Activated naive CD8-positive, alpha-beta T cell treated with anti-CD3 and anti-CD28 coated beads, Interleukin-2, amount 10 ng/mL, durations not matched to agents 7 days and 5 days (primary cell): ENCODE measurements at places on chromosomes 3 and 15.

DNA sequence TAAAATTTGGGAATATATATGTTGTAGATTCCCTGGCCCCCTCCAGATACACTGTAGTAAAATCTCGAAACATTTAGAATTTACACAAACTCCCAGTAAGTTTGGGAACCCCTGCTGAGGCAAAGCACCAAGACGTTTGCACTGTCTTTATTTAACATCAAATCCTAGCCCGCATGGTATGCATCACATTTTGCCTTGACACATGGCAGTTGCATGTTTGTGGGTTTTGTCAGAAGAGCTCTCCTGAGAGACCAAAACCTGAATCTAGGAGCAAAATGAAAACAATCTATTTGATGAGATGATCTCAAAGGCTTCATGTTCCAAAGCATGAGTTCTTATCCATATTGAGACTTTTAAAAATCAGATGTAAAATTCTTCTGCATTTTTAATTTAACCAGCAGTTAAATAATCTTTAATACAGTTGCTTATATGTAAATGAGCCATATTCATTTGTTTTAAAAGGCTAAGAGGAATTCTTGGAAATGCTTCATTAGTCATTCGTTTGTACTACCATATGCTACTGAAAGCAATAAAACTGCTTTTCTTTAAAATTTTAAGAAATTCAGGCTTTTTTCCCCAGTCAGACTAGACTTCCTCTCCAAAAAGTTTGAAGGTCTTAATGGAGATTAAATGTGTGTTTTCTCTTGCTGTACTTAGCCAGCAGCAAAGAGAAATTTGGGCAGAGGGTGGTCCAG, 105.2 kb upstream of the BOC start:
- DNase-seq, result no peak

- no peak for DNase-seq
Observed at GRCh38 chr3:147620906-147621305, 211.7 kb downstream of the ZIC1 start.

GRCh38 chr15:69475769-69476358, 23.2 kb downstream of the RPLP1 start:
- DNase-seq, result peak; percentile 76

DNA sequence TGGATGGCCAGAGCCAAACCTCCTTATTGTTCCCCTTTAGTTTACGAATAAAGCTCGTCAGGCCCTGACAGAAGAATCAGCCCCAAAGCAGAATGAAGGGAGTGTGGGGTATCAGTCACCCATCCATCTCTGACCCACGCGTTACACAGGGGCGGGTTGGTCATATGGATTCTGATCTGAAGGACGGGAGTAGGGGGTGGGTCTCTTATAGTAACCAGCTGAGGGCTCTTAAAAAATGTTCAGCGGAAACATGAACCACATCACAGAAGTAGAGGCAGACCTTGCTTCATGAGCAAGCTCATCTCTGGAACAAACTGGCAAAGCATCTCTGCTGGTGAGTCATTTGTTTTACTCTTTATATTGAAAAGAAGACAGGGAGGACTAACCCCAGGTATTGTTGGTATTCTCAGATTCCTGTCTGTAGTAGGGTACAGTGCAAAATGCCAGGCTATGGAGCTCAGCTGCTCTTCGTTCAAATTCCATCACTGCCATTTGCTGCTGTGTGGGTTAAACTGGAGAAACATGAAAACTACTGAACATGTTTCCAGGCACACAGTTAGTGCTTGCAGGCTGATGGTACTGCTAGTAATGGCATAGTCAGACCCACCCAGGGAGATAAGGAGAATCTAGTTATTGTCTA, at the start of gene CXCR6:
TSS of gene CXCR6 (plus strand) at position 258 of the 640 bp plus-strand sequence. CDS start 3,018 bp downstream, outside the sequence.
- no peak for DNase-seq

GRCh38 chr3:97687734-97688133, 76.8 kb upstream of the ARL6 start:
- DNase-seq, result no peak

DNA sequence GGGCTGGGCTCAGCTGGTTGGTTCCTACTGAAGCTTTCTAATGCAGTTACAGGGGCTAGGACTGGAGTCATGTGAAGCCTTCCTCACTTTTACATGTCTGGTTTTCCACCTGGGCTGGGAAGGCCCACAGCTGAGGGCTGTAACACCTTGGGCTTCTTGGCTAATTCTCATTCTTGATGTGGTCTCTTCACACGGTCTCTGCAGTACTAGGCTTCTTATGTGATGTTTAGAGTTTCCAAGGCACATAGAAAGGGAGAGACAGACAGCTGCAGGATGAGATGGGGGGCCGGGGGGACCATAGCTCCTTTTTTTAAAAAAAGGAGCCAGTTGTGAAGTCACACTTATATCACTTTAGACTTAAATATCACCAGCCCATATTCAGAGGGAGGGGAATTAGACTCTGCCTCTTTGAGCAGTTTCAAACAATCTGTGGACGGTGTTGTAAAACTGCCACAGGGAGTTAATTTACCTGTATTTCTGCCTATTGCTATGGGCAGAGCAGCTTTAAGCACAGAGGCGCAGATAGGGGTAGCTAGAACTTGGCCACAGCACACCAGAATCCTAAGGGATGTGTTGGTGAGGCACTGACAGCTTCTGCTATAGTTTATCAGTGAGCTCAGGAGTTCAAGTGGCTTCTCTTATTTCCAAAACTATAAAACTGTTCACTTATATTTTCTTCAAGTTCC, 46.7 kb downstream of the NKIRAS1 start:
- no peak for DNase-seq

GRCh38 chr15:51669381-51669780, 11.9 kb upstream of the SCG3 start:
- no peak for DNase-seq

- no peak for DNase-seq
Observed at GRCh38 chr15:39099524-39099923, 481.4 kb upstream of the THBS1 start.

- DNase-seq, result no peak
Observed at GRCh38 chr3:8870134-8870533, 93.1 kb downstream of the RAD18 start.

DNA sequence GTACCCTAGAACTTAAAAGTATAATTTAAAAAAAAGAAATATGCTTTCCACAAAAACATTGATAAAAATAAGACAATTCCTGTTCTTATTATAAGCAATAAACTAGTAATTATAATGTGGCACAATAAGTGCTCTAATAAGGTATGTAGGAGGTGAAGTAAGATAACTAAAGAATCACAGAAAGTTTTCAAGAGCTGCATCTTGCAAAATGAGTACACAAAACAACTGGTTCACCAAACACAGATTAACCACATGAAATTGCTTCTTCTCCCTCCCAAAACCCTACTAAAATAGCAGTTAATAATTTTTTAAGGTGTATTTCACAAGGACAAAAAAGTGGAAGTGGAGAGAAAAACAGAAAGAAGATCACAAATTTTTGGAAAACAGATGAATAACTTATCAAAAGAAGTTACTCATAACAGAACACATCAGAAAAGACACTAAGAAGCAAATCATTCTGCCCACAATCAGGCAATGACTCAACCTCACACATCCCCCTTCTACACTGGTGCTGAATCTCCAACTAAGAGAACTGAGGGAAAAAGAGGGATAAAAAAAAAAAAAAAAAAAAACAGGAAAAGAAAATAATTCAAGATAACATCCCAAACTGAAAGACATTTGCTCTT, 64.2 kb downstream of the TBC1D5 start:
- no peak for DNase-seq

GRCh38 chr3:148955544-148956346, 35.6 kb upstream of the GYG1 start:
- no peak for DNase-seq

DNA sequence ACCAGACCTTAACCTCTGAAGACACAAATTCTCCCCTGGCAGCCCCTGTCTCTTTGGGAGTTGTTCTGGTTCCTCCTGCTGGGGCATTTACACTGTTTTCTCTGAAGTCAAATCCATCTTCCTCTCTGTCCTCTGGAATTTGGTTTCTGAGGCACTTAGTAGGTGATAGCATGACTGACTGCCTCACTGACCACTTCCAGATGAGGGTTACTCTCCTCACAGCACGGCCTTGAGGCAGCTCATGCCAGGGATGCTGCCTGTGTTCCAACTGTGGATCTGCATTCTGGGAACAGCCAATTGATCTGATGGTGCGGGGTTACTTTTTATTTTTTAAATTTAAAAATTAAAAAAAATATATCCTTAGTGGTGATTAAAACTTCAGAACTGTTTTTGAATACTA, 140.9 kb upstream of the ROPN1 start:
- DNase-seq, result no peak

DNA sequence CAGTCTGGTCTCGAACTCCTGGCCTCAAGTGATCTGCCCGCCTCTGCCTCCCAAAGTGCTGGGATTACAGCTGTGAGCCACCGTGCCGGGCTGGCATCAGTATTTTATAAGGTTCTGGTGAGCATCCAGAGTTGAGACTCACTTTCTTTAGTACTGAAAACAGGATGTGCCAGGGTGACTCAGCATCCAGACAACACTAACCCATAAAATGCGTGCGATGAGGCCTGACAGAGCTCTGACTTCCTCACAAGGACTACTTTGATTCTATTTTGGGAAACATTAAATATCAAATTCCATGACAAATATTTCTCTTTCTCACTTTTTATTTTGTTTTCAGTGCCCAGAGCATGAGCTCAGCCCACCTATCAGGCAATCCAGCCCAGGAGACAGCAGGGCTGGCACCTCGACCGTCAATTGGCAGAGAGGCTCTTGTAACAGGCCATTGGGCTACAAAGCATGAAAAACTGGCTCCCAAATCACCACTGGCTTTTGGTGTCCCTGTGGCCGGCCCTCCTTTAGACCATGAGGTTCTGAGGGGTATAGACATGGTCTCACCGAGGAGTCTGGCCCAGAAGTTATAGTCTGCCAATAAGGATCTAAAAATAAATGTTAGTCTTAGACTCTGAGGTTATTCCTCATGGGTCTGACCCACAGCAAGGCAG, 75.0 kb downstream of the FEM1B start:
- DNase-seq, result no peak

DNA sequence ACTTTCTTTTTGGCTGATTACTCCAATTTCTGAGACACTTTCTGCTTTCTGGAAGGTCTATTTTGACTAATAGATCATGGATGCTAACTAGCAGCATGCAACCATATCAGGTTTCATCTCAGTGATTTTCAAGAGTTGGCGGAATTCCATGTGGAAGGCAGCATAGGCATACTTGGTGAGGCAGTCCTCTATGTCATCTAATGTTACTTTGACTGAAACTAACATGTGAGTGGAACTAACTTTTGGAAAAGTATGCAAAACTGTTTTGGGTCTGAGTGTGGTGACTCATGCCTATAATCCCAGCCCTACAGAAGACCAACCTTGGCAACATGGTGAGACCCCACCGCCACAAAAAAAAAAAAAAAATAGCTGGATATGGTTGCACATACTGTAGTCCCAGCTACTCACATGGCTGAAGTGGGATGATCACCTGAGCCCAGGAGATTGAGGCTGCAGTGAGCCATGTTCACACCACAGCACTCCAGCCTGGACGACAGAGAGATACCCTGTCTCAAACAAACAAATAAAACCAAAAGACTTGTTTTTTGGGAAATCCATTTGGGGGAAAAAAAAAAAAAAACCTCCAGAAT, 1033.7 kb downstream of the ROBO1 start:
- DNase-seq, result no peak

DNA sequence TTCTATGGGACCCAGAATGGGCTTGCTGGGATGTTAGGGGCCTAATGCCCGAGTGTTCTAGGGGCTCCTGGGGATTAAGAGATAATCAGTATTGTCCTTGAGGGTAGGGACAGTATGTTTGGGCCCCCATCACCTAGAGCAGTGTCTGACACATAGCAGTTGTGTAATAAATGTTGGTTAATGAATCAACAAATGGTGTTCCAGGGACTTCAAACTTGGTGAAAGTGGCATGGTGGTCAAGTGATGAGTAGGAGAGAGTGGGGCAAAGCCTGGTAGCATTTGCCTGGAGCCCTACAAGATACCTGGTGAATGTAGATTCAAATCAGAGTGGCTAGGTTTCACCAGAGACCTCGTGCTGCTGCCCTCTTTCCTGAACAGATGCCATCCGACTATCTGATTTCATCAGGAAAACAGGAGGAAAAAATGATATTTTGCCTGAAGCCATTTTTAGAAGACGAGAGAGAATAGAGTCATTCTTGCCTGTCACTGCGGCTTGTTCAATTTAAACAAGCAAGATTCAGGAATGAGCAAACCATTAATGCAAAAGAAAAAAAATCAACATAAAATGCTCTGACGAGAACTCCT, 117.3 kb downstream of the RPL22L1 start:
- no peak for DNase-seq

DNA sequence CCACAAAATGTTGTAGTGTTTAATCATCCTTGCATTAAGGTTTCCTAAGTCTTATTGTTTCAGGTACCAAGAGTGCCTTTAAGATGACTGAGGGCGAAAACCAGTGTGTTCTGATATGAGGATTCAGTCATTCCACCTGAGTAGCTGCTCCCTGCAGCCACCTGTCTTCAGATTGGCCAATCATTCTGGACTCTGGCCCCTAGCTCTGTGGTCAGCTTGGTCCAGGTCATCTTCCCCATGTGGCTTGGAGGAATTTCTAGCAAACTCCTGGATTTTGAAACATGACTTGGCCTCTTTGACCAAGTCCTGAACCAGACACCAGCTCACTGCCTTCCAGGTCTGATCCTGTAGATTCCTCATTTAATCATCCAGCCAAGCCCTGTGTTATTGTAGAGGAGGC, 7.8 kb upstream of the SLC7A14 start:
- DNase-seq, result no peak

- no peak for DNase-seq
Observed at GRCh38 chr3:159091936-159092335, 290.1 kb downstream of the MFSD1 start.

DNA sequence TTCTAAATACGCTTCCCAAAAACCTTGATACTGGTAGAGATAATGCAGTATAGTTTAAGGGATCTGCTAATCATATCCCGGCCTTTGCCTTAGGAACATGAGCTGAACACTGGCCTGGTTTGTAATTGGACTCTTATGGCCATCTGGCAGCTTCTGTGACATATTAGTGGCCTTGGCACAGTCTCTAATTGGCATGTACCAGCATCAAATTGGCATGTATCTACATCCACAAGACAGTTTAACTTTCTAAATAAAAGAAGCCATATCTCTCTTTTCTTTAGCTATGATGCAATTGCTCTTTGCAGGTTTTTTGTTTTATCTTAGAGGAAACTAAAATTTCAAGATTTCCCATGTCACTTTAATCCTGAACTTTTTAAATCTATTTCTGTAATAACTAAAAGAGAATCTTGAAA, 44.6 kb upstream of the FILIP1L start:
- DNase-seq, result no peak

GRCh38 chr15:99452010-99452409, 113.8 kb upstream of the MEF2A start:
- DNase-seq, result no peak

DNA sequence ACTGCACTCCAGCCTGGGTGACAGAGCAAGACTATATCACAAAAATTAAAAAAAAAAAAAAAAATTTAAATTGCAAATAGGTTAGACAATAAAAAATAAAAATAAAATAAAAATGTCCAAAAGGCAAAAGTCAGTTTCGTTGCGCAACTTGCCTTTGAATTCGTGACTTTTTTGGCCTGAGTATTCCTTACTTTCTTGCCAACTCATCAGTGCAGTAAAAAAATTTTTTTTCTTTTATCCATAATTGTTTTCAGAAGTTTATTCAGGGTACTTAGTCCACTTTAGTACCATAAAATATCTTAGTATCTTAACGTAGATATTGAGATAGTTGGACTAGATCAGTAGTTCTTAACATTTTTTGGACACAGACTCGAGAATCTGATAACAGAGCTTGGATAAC, 22.4 kb upstream of the CILP start:
- no peak for DNase-seq
